ENCODE measurements at places on chromosomes 11 and 22. TPM values are rescaled to one million over a fixed set of nuclear protein-coding genes. Genes with fewer than 3 reads are reported as not detected.

- H3K4me1 ChIP-seq = peaks cover 12% of the 10 kb centered on the region
- H3K4me3 ChIP-seq = no peak overlapping the region
- no peaks in the 10 kb centered on the region for H3K27me3 ChIP-seq
- H3K27ac ChIP-seq = no peak overlapping the region
- H3K36me3 ChIP-seq = no peaks in the 10 kb centered on the region
These were observed 82.6 kb downstream of the PARVA start for GRCh38 chr11:12459865-12460444.

- H3K4me3 ChIP-seq = no peak overlapping the region
- no peaks in the 10 kb centered on the region for H3K4me1 ChIP-seq
- no peak overlapping the region for H3K27ac ChIP-seq
- no peaks in the 10 kb centered on the region for H3K27me3 ChIP-seq
These were observed 51.0 kb downstream of the ANO1 start for GRCh38 chr11:70129051-70129592.

GP1BB gene
- 0.83 TPM for total RNA-seq

FAT3 gene
- 0.02 TPM for total RNA-seq

SCN2B gene
- not detected for total RNA-seq

DNA sequence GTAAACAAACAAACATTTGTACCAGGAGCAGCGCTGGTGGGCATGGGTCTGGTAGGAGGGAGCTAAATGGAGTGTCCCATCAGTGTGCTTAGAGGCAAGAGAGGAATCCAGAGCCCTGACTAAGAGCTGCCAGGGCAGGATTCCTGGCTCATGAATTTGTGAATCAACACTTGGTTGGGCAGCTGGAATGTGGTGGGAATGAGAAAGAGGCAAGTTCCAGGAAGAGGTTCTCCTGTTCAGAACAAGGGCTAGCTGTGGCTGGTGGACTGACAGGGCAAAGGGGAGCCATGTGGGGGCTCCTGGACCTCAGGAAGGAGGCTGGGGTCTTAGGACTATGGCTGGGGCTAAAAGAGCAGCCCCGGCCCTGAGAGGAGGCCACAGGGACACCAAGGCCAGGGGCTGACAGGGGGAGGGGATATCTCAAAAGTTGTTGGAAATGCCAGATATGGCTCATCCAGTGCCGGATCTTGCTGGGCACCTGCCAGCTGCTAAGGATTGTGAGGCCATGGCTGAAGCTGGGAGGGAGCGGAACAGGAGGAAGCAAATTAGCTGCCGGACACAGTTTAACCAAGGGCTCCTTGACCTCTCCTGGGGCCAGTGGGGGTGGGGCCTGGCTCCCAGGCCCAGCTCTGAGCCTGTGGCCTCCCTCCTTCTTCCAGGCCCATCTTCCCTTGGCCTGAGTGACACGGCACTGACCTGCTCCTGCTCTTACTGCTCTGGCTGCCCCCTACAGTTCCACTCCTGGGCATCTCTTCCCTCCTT, 14.6 kb upstream of the P2RY6 start:
- no peak overlapping the region for H3K4me3 ChIP-seq
- H3K27me3 ChIP-seq = no peaks in the 10 kb centered on the region
- DNase-seq = peak; percentile 65
- peaks cover 6% of the 10 kb centered on the region for H3K36me3 ChIP-seq
- H3K27ac ChIP-seq = peak overlapping the region; percentile 40
- peaks cover 8% of the 10 kb centered on the region for H3K4me1 ChIP-seq

DNA sequence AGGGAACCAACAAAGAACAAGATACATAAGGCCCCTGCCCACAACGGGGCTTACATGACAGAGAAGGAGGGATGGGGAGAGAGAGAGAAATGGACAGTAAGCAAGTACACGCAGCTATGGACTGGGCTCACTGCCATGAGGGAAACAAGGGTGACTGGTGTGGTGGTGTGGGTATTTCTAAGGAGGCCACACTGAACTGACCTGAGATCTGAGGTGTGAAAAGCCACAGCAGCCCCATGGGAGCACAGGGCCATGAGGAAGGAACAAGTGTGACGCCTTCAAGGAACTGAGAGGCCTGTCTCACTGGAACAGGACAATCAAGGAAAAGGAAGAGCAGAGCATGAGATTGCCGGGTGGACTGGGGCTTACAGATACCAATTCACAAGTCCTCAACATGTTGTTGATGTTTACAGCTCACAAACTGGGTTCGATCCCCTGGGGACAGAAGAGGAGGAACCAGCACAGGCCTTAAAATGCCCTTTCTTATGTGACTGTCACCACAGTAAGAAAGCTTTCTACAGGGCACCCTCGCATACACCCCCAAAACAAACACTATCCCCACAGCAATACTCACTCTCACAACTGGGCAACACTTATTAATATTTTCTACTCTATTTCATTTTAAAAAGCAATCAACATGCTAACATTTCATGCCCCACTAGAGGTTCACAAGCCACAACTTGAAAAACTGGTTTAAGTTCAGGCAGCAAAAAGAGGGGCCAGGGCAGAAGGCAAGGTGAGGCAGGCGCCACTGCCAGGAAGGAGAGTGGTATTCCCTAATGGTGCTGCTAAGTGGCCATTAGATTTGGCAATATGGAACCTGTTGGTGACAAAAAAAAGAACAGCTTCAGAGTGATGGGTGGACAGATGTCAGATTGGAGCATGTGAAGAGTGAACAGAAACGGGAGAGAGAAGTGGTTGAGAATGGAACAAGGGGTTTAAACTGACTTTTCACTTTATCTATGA, 39.1 kb downstream of the TCIRG1 start:
- no peaks in the 10 kb centered on the region for H3K36me3 ChIP-seq
- no peaks in the 10 kb centered on the region for H3K27me3 ChIP-seq
- peaks cover 5% of the 10 kb centered on the region for H3K4me1 ChIP-seq
- H3K27ac ChIP-seq = no peak overlapping the region
- H3K4me3 ChIP-seq = no peak overlapping the region

CABP4 gene
- total RNA-seq = not detected

FIBP gene
- 80.8 TPM for total RNA-seq

DNA sequence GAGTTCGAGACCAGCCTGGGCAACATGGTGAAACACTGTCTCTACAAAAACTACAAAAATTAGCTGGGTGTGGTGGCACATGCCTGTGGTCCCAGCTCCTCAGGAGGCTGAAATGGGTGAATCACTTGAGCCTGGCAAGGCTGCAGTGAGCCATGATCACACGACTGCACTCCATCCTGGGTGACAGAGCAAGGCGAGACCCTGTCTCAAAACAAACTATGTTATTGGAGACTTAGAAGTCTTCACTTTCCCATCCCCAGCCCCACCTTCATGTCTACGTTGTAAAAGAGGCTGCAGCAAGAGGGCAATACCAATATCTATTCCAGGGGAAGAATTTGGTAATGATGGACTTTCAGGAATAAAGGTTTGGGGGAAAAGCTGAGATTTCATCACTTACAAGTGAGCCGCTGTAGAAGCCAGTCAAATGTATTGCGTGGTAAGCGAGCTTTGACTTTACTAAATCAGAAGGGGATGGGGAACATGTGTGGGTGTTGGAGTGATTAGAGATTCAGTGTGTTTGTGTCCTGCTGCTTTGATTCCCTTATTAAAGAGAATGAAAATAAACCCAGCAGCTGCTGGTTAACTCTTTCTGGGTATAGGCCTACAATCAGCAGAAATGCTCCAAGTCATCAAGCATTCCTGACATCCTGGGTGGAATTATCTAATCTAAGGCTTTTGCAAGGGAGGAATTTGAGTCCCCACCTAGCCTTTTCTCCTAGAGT, 53.7 kb downstream of the UBASH3B start:
- H3K36me3 ChIP-seq = no peaks in the 10 kb centered on the region
- peaks cover 28% of the 10 kb centered on the region for H3K4me1 ChIP-seq
- no peak overlapping the region for H3K4me3 ChIP-seq
- H3K27ac ChIP-seq = peak overlapping the region; percentile 75

GRCh38 chr11:40924915-40925314, 534.5 kb downstream of the LRRC4C start:
- no peak for DNase-seq
- H3K36me3 ChIP-seq = no peaks in the 10 kb centered on the region
- H3K27me3 ChIP-seq = no peaks in the 10 kb centered on the region
- peaks cover 5% of the 10 kb centered on the region for H3K4me1 ChIP-seq
- H3K27ac ChIP-seq = no peak overlapping the region

HEPHL1 gene
- not detected for total RNA-seq

DNA sequence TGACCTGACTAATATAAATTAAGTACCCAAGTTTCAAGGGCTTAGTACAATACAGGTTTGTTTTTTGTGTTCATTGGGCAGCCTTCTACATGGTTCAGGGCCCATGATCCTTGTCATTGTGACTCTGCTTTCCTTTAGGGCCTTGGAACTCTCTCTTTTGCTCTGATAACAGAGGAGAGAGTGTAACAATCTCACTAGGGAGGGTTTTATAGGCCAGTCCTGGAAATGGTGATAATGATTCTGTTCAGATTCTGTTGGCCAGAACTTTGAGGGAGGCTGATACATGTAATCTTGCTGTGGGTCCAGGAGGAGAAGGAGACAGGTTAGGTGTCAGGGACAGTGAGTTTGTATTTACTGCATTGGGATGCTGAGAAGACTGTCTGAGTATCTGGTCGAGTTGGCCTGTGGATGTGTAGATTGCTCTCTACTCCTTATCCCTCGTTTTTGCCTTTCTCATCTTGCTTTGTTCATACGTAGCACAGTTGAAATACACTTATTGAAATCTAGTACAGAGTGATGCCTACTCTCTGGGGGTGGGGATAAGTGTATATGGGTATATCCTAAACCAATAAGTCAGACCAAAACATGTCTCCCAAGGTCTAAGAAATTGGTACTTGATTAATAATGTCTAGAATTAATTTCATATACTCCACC, 37.5 kb upstream of the HEPHL1 start:
- no peak for DNase-seq
- H3K4me1 ChIP-seq = peaks cover 18% of the 10 kb centered on the region
- H3K27ac ChIP-seq = no peak overlapping the region
- no peaks in the 10 kb centered on the region for H3K27me3 ChIP-seq

KCNQ1 gene
- total RNA-seq = not detected

MMP10 gene
- total RNA-seq = 0.75 TPM

SCGB1C1 gene
- not detected for total RNA-seq

GRCh38 chr22:20578707-20579106, 71.3 kb downstream of the MED15 start:
- no peak for DNase-seq
- no peaks in the 10 kb centered on the region for H3K27me3 ChIP-seq
- peaks cover 95% of the 10 kb centered on the region for H3K36me3 ChIP-seq

- no peak overlapping the region for H3K27ac ChIP-seq
- H3K4me3 ChIP-seq = no peak overlapping the region
- no peaks in the 10 kb centered on the region for H3K36me3 ChIP-seq
- peak; percentile 41 for DNase-seq
These were observed 48.1 kb upstream of the EIF3D start for GRCh38 chr22:36577019-36577418.

DNA sequence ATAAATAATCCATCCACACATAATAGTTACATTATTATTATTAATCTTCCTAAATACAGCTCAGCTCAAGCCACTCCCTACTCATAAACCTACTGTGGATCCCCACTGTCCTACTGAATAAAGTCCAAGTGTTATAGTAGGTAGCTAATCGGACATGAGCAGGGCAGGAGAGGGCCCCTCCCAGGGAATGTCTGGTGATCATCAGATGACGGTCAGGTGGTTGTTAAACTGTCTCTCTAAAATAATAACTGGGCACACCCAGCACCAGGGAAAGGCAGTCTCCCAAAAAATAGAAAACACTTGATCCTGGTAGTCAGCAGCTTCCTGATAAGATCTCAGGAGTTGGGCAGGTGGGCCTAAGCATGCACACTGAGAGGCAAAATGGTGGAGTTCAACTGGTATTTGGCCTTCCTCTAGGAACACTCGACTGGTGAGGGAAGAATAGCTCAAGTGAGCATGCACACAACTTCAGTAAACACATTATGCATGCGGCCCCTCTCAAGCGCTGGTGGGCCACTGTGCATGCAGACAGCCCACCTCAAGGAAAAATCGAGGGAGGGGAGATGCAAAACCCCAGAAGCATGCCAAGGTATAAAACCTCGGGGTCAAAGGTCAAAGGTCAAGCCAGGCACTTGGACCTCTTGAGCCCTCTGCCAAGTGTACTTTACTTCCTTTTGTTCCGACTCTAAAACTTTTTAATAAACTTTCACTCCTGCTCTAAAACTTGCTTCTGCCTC, 65.0 kb downstream of the LRRC32 start:
- no peak overlapping the region for H3K4me3 ChIP-seq
- no peaks in the 10 kb centered on the region for H3K4me1 ChIP-seq
- no peaks in the 10 kb centered on the region for H3K36me3 ChIP-seq
- H3K27ac ChIP-seq = no peak overlapping the region
- H3K27me3 ChIP-seq = no peaks in the 10 kb centered on the region

- H3K27ac ChIP-seq = no peak overlapping the region
- no peaks in the 10 kb centered on the region for H3K4me1 ChIP-seq
- no peak for DNase-seq
- H3K27me3 ChIP-seq = no peaks in the 10 kb centered on the region
These were observed 1291.0 kb downstream of the TBC1D22A start for GRCh38 chr22:48053486-48053885.

DNA sequence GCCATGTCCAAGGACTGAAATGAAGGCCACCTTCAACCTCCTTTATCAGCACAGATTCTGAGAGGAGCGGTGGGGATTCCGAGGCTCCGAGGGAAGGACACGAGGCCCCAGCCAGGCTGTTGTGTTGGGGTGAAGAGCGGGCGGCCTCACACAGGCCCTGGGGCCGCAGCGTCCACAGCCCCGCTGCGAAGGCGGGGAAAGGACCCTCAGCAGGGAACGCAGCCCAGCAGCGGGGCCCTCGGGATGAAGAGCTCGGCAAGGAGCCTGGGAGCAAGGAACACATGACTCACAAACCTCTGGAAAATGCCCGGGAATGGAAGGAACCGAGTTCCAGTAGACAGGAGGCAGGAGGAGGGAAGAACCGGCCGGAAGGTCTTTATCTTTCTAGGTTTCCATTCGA, 227.2 kb downstream of the BRD1 start:
- no peak overlapping the region for H3K4me3 ChIP-seq
- DNase-seq = no peak
- H3K4me1 ChIP-seq = no peaks in the 10 kb centered on the region
- H3K36me3 ChIP-seq = no peaks in the 10 kb centered on the region
- no peaks in the 10 kb centered on the region for H3K27me3 ChIP-seq

DNA sequence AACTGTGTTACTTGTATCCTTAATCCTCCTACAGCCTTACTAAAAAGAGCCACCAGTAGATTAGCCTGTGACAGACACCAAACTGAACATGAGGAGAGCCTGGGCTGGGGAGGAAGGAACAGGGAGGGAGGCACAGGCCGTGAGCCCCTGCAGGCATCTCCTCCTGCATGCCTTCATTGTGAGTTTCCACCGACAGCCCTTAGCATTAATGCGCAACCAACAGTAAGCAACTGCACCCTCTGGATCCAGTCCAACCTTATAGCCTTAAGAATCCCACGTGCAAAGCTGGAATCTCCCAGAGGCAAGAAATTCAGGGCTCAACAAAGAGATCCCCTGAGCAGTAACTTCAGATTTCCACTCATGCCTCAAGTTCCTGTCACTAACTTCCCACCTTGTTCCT, 84.6 kb downstream of the ETS1 start:
- H3K36me3 ChIP-seq = peaks cover 7% of the 10 kb centered on the region
- peak overlapping the region; percentile 38 for H3K4me3 ChIP-seq
- DNase-seq = peak; percentile 90
- peak overlapping the region; percentile 93 for H3K27ac ChIP-seq
- H3K4me1 ChIP-seq = peaks cover 77% of the 10 kb centered on the region
